ENCODE measurements at places on chromosomes 2 and 18.

GRCh38 chr2:232502911-232503808 is 15.5 kb upstream of the ECEL1 start:
- DNase-seq: peak; percentile 72

- DNase-seq: no peak
These were observed 143.9 kb upstream of the ITGA6 start for GRCh38 chr2:172283476-172283875.

- no peak for DNase-seq
These were observed 12.6 kb downstream of the NT5DC4 start for GRCh38 chr2:112733456-112733855.

DNA sequence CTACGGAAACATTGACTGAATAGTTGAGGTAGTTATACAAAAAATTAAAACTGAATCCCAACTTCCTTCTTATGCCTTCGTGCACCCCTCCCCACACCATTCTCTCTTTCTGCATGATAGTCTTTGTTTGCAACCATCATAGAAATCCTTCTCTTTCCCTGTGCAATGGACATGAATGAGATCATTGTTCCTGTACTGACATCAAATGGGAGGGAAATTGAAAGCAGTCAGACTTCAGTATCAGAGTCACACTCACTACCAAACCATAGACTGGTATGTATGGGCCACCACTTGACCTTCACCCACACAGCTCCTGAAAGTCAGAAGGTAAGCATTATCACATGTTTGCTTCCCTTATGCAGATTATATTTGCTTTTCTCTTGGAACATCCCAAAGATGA is 782.8 kb downstream of the BCL11A start:
- no peak for DNase-seq

GRCh38 chr2:67649331-67650261 is 252.5 kb downstream of the ETAA1 start:
- DNase-seq: no peak

- no peak for DNase-seq
These were observed 34.5 kb upstream of the ARL5A start for GRCh38 chr2:151862700-151863099.

- DNase-seq: peak; percentile 29
These were observed 102.6 kb downstream of the DYSF start for GRCh38 chr2:71555798-71556454.

DNA sequence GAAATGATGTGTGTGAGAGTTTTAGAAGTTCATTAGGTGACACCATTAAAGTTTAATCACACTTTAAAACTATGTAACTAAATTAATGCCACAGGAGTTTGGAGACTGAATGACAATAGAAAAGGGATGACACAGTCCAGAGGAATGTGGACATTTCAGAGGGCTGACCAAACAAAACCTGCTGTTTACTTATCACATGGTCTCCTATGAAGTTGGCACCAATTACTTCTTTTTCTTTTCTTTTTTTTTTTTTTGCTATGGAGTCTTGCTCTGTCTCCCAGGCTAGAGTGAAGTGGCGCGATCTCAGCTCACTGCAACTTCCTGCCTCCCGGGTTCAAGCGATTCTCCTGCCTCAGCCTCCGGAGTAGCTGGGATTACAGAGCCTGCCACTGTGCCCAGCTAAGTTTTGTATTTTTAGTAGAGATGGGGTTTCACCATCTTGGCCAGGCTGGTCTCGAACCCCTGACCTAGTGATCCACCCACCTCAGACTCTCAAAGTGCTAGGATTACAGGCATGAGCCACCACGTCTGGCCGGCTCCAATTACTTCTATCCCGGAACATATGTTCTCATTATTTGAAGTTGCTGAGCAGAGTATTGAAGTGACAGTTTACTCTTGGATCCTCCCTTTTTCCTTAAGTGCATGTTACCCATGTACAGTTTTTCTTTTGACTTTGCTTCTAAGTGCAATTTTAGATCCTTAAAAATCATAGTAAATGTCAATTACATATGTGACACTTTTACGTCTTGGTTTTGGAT is 4.3 kb downstream of the AGPS start:
- no peak for DNase-seq

DNA sequence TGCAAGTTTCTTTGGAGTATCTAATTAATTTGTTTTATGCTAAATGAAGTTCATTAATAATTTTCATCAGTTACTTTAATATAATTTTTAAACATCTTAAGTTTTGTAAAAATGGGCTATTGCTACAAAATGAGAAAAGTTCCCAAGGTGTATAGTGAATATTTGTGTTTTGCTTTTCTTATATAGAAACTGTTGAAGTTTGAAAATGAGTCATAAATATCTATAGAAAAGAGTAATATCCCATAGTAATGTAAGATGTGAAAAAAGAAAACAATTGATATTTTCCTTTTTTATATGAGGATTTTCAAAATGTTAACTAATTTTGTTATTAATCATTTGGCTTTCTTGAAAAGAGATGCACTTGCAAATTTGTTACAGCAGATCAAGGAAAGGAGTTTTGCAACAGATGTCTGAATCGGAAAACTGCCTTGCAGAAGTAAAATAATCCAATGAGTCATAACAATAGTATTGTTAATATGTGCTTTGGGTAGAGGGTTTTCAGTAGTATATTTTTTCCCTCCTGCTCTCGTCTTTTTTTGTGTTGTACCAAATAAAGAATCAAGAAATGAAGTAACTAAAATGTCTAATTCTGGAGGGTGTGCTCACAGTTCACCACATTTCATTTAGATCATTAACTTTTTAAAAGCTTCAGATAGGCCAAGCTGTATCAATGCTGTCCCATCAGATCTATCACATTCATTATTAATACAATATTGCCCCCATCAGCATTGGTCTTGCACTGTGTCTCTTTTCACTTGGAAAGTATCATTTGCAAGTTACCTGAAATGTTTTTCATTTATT is 15.5 kb downstream of the DUSP19 start:
- DNase-seq: no peak

All from nephron progenitor cell (in vitro differentiated cells).